ENCODE measurements at places on chromosomes 7 and 10.

DNA sequence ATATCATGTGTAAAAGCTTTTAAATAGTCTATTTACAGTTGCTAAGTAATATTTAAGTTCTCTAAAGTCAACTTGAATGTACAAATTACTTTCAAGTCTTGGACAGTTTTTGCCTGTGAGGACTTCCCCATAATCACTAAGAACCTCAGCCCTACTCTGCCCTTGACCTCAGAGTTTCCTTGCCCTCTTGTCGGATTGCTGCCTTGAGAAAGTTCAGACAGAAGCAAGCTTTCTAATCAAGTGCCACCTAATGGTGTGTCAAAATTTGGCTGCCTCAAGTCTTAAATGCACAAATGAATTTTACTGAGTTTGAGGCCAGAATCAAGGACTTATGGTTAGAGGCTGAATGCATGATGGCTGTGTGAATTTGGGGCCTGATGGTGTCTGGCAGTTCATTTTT, 88.3 kb upstream of the KAT6B start:
- ATAC-seq: no peak

- ATAC-seq: no peak
These were observed 39.5 kb downstream of the XRCC2 start for GRCh38 chr7:152636441-152636840.

DNA sequence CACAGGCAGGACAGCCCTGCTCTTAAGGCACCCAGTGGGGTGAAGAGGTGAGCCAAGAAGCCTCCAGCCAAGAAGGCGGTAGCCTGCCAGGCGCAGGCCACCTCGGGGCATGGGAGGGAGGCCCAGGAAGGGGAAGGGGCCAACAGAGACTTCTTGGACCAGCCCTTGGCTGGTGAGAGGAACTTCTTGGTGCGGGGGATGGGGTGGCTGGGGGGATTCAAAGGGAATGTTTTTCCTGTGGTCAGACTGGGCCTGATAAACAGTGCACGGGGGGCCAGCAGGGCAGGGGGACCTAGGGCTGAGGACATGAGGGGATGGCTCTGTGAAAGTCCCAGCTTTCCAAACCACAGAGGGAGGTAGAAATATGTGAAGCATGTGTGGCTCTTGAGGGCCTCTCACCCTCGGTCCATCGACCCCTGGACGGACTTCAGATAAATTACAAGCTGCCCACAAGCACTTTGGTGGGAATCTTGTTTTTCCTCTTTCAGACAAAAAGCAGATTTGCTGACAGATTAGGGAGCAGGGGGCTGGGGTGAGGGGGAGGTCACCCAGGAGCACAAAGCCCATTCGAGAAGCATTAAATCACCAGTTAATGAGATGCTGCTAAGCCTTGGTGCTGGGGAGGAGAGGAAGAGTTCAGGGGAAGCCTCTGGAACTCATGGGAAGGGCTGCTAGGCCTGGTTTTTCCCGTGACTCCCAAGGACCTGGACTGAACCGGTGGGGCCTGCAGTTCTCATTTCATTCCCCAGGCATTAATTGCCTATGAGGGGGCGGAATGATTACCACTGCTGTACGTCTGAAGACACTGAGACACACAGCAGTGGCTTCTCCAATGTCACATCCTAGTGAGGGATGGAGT, 11.3 kb downstream of the CRYGN start:
- peak; percentile 55 for ATAC-seq

- ATAC-seq: no peak
These were observed 107.7 kb downstream of the FAM53B start for GRCh38 chr10:124636271-124636995.

GRCh38 chr7:148623586-148624282, 33.2 kb downstream of the C7orf33 start:
- ATAC-seq: peak; percentile 70

DNA sequence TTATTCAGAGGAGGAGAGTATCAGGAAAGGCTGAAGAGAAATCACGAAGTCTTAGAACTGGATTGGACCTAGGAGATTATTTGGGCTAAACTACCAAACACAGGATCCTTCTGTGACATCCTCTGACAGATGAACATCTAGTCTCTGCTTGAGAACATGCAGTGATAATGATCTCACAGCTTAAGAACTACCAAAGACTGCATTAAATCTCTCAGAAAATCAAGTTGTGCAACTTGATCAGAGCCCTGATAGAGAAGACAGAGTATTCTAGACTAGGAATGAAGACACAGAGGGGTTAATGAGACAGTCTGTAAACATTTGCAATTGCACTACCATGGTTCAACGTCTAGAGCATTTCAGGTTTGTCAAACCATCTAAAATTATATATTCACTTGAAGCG, 37.1 kb upstream of the AGBL3 start:
- ATAC-seq: peak; percentile 40

DNA sequence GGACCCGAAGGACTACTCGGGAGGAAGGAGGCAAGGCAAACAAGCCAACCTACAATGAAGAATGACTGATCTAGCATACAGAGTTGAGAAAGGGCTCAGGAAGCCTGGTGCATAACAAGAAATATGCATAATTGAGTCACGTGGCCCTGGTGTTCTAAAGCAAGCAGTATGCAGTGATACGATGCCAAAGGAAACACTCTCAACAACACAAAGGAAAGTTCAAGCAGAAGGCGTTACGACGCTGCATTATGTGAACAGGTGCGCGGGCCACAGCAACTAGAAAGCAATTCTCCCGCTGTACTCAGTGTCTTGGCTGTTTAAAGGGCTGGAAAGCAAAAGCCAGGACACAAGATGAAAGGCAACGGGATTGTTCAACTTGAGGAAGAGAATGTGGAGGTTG, 100.8 kb downstream of the PRTFDC1 start:
- peak; percentile 69 for ATAC-seq

DNA sequence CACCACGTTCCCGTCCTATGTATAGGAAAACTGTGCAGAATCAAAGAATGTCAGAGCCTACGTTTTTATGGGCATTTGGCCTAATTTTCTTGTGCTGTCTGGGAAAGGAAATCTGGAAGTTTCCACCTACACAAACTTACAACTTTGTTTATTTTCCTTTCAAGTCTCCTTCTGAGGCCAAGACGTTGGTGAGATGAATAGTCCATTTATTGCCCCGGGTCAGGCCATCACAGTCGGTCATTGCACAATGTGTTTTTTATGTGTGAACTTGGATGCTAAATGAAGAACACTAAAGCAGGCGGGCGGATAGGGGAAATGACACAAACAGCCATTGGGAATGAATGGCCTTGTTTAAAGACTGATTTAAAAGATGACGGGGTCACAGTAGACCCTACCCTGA, 38.6 kb downstream of the TRIL start:
- ATAC-seq: no peak

GRCh38 chr7:12643644-12644043, 43.8 kb upstream of the ARL4A start:
- no peak for ATAC-seq

DNA sequence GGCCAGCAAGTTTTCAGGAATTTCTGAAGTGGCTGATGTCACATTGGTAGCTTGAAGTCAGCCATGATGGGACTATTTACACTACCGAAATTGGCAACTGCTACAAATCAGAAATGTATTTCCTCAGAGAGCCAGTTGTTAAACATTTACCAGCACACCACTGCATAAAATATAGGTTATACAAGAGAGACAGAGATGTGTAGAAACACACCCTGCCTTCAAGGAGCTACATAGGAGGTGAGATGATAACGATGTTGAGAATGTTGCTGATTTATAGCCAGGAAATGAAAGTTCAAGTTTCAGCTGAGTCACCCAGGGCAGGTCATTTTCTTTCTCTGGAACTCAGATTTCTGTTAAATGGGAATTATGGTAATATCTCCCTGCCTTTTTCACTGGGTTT, 46.0 kb upstream of the TCF7L2 start:
- peak; percentile 90 for ATAC-seq

DNA sequence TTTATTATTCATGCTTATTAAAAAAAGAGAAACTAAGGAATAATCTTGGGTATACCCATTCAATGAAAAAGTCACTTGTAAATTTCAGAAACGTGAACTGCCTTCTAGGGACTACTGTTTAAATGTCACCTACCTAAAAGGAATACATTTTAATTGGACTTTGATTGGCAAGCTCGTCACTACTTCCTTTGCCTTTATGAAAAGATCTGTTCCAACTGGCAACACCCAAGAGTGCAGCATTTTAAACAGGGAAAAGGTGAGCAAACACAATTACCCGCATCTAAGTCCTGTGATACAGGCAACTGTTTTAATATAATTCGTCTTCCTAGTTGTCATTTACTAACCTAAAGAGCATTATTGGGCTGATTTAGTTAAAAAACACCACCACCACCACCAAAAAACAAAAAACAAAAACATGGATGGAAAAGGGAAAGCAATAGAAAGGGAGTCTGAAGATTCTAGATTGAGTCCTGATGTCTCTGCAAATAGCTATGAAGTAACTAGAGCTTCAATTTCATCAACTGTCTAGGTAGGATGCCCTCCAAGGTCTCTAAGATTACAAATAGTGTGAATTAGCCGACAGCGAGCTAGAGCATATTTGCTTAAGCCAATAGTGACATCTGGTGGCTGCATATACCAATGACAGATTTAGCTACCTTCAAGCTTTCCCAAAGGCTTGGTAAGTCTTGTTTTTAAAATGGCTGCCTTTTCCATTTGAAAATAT, 33.8 kb upstream of the ICA1 start:
- peak; percentile 94 for ATAC-seq

DNA sequence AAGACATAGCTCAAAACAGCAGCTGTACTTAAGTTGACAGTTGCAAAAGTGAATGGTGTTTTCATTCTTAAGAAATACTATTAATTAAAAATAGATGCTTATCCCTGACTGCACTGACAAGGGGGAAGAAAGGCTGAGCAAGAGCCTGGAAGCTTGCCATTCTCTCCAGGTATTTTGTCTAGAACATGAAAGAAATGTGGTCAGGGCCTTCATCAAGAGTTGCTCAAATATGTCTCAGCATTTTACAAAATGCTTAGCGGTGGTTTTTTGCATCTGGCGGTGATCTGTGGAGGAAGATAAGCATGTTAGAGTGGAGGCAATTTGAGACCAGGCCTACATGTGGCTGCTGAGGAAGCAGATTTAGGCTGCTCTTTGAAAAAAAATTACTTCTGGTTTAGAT, 46.4 kb upstream of the CC2D2B start:
- no peak for ATAC-seq

DNA sequence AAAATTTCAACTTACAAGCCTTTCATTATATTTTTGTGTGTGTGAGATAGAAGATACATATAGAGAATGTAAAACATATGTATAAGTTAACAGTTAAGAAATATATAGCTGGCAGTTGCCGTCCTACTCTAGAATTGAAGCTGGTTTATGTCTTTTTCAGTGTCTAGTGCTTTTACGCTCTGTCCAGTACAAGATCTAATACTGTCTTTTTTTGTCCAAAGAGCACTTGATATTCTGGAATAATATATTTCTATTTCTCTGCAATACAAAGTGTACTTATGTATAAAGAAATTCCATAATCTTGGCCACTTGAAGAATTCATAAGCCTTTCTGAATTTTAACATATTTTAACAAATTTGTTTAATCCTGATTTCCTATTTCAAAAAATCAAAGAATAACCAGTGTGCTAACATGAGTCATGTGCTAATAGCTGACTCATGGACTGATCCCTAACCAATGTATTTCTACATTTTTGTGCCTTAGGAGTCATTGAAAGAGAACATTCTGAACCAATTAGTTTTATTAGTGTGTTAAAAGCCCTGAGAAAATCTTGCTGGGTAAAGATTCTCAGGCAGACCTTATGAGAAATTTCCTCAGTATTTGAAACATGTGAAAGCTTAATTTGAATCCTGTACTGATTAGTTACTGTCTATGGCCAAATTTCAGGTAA, 73.2 kb upstream of the CCAR1 start:
- peak; percentile 66 for ATAC-seq

- ATAC-seq: no peak
These were observed 193.6 kb downstream of the MLLT10 start for GRCh38 chr10:21727452-21728168.

- ATAC-seq: no peak
These were observed 30.3 kb upstream of the CALU start for GRCh38 chr7:128708824-128709223.

- ATAC-seq: no peak
These were observed 14.5 kb downstream of the PALD1 start for GRCh38 chr10:70492786-70493659.

DNA sequence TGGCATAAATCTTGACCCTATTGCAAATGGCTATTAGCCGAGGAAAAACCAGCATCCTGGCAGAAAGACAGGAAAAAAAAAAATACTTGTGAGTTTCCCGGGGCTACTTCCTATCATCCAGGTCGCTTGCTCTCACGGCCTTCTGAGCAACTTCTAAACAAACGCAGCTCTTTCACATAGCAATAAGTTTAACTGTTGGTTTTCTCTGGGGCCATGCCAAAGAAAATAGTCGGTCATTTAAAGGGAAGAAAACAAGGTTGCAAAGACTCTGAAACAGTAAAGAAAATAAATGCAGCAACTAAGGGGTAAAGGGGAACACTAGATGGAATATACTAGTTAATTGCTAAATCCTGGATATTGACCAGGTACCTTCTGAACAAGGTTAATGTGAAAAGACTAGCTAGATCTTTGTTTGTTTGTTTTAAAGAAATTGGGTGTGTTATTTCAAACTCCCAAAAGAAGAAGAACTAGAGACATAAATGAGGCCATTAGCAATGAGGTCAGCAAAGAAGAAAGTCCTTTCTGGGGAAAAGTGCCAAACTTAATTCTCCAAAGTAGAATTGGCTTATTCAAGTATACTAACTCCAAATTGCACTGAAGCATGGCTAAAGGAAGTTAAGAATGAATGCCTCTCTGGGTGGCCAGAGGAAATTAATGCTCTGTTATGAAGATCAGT, 54.2 kb downstream of the SLC39A12 start:
- no peak for ATAC-seq

- no peak for ATAC-seq
These were observed 4.1 kb upstream of the ARHGAP22 start for GRCh38 chr10:48608976-48609375.

DNA sequence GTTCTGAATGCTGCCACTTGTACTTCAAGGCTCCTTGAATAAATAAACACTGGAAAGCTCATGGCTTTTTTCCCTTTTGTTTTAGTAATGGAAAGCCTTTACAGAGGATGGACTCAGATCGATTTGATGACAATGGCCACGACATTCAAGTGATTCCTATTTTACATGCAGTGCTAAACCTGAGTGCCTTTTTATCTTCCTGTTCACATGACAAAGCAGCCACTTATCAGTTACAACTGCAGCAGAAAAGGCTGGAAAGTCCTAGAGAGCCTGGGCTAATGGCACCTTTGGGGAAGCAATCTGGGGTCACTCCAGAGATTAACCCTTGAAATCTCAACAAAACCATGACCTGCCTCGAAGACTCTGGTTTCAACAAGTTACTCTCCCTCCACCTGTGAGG, 249.0 kb upstream of the AUTS2 start:
- peak; percentile 60 for ATAC-seq

DNA sequence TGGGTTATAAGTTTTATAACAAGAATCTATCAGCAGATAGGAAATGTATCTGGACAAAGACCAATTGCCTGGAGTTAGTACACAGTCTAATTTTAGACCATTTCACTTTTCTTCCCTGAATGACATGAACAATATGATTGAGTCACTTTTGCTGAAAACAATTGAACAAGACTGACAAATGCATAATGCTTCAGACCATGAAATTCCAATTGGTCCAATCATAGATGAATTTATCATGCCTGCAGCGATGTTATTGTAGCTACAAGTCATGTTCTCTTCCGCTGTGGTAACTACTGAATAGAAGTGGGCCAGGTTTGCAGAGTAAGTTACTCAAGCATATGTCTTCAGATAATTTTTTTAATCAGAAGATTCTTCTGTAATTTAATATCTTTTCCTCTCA, 73.4 kb downstream of the VSTM2A start:
- ATAC-seq: peak; percentile 30

GRCh38 chr10:76433161-76434005, 1002.0 kb downstream of the LRMDA start:
- ATAC-seq: no peak

GRCh38 chr7:85290269-85290668, 103.4 kb upstream of the SEMA3D start:
- ATAC-seq: no peak
